ENCODE measurements at places on chromosomes 1 and 21.

DNA sequence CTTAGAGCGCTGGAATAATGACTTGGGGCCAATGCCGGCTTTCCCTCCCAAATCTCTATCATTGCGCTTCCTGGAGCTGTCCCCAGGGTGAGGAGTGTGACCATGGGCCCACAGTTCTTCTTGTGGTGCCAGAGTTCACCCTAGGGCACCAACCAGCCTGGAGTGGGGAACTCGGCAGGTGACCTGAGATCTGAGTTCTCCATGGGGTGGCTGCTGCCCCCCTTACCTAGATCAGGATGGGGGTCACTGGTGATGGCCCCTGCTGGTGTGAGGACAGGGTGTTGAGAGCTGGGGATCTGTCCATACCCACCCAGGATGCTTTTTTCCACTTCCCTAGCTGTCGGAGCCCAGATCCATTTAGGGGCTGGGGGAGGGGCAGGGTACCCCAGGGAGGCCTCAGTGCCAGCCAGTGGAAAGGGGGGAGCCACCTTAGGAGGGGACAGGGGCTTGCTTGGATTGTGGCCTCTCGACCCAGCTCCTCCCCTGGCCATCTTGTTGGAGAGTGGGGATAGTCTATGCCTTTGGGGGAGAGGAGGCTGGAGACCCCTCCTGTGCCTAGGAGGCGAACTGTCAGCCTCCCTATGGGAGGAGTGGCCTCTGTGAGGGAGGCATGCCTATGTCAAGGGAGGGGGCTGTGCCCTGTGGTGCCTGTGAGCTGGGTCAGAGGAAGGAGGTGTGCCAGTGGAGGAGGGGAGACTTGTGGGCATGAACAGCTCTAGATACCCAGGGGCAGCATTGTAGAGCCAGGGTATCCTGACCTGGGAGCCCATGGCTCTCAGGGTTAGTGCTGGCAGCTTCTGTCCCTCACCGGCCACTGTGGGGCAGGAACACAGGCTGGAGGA is 1.7 kb downstream of the FOXO6 start:
- no peak for DNase-seq

GRCh38 chr1:33874636-33875035 is 10.8 kb downstream of the HMGB4 start:
- no peak for DNase-seq

DNA sequence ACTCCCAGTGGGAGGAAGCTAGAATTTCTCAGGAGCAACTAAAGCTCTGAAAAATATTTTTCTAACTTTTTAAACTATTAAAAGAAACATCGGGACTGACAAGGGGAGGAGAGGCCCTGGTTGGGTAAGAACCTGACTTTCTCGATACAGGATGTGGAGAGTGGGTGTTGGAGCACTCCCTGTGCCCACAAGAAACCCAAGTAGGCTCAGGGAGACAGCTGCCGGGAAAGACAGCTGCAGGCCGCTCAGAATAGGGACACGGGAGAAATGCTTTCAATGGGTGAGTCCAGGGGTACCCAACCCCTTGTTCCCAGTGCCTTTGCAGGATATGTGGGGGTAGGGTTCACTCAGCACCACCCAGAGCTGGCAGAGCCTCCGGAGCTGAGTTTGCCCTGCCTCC is 43.6 kb downstream of the PLEKHA6 start:
- DNase-seq, result no peak

DNA sequence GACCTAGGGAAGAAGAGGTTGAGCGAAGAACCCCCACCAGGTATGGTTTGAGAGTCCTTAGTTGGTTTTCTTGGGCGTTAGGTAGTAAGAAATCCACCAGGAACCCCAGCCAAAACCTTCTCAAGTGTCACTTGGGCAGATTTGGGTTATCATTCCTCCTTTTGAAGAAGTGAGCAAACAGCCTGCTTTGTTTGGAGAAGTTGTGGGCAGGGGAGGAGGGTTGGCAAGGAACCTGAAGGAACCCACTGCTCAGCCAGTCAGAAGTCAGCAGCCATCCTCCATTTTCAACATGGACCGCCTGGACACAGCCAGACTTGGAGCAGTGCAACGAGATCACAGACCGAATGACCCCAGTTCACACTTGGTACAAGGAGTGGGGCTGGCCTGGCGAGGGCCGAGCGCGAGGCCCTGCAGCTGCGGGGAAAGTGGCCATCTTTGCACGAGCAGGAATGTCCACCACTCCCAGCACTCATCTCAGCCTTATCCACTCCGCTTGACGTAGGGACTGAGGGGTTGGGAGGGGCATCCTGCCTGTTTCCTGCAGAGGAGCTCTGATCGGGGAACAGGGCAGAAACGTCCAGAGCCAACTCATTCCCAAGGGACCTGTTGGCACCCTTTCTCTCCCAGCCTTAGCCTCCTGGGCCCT is 7.2 kb downstream of the ADPRS start:
- DNase-seq, result no peak

DNA sequence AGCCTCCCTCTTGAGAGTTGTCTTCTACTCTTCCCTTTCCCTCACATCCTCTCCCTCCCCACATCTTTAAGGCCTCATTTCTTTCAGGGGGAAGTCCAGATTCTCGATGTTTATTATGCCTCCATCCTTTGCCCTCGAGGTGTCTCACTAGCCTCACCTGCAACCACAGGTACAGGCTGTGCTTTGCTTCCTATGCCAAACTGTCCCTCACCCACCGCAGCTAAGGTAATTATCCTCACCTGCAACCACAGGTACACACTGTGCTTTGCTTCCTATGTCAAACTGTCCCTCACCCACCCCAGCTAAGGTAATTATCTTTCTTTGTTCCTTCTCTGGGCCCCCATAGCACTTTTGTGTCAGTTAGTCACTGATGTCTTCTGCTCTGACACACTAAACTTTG is 328.1 kb upstream of the SNX7 start:
- no peak for DNase-seq

GRCh38 chr1:2462819-2463218 is 13.3 kb upstream of the PLCH2 start:
- DNase-seq, result no peak

- no peak for DNase-seq
These were observed 8.3 kb downstream of the RCAN1 start for GRCh38 chr21:34606621-34607020.

- no peak for DNase-seq
These were observed 37.8 kb upstream of the EFHD2 start for GRCh38 chr1:15371610-15372545.

GRCh38 chr1:206526064-206526911 is 19.0 kb downstream of the RASSF5 start:
- no peak for DNase-seq

GRCh38 chr1:176515310-176515709 is 52.3 kb downstream of the PAPPA2 start:
- DNase-seq, result no peak

Measured in stimulated activated CD8-positive, alpha-beta memory T cell treated with anti-CD3 and anti-CD28 coated beads, Interleukin-2, amount 100 ng/mL, for 1 hour (primary cell).